ENCODE measurements at places on chromosomes 1 and 21.

DNA sequence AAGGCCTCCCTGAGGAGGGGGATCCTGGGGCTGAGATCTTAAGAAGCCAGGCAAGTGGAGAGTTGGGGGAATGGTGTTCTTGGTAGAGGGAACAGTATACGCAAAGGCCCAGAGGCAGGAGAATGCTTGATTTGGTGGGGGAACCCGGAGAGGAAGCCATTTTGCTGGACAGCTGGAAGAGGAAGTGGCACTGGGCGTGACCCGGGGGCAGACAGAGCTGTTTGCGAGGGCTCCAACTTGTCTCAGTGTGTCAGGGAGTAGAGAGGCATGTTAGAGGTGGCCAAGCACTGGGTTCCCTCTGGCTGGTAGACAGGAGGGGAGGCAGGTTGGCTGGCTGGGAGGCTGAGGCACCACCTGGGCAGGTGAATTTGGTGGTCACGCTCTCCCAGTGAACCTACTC lies 96.3 kb upstream of the ACTL8 start:
- no peak for DNase-seq

DNA sequence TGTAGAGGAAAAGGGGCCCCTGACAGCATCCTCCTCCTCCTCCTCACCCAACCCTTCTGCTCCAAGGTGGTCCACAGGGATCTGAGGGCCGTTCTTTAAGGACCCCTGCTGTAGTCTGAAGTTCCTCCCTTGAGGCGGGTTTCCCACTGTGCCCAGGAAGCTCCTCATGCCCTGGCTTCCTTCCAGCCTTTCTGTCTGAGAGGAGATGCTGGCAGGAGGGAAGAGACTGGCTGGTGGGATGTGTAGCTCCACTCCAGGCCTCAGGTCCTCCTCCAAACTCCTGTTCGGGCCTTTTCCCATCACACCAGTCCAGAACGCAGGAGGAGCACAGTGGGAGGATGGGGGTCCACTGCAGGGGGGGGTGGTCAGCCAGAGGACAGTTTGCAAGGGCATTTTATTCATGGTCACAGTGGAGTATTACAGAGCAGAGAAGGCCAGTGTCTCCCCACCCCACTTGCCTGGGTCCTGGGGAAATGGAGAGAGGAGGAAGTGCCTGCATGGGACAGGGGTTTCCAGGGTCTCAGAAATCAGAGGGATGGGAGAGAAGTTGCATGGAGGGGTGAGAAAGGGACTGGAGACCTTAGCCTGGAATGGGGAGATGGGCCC lies 7.8 kb downstream of the ETV3L start:
- DNase-seq: no peak

GRCh38 chr1:218342091-218342490 lies 3.0 kb upstream of the TGFB2 start:
- DNase-seq: no peak

DNA sequence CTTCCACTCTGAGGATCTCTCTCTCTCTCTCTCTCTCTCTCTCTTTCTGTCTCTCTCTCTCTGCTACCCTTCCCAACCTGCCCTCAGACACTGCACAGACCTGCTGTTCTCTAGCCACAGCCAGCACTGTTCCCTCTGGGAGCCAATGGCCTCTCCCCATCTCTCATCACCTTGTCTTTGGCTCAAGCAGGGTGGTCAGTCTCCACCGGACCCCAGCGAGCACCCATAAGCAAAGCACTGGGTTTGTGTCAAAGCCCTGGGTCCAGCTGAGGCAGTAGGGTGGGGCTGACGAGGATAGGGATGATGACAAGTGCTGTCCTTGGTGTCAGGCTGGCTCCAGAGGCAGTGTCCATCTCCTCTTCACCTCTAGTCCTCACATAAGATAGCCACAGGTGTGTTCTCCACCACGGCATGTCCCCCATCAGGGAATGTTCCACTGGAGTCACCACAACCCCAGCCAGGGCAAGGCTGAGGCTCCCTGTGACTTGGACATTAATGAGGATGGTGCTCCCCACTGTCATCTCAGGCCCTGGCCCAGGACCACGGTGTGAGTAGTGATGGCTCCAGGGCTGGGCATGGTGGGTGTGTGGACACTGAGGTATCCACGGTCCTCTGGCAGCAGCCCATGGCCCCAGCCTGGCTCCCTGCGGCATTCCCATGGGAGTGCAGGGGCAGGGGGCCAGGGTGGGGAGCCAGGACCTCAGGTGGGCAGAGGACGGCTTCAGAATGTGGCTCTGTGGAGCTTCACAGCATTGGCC lies 8.4 kb upstream of the GOLT1A start:
- DNase-seq: no peak

GRCh38 chr1:167173516-167174184 lies 47.0 kb upstream of the POU2F1 start:
- no peak for DNase-seq

DNA sequence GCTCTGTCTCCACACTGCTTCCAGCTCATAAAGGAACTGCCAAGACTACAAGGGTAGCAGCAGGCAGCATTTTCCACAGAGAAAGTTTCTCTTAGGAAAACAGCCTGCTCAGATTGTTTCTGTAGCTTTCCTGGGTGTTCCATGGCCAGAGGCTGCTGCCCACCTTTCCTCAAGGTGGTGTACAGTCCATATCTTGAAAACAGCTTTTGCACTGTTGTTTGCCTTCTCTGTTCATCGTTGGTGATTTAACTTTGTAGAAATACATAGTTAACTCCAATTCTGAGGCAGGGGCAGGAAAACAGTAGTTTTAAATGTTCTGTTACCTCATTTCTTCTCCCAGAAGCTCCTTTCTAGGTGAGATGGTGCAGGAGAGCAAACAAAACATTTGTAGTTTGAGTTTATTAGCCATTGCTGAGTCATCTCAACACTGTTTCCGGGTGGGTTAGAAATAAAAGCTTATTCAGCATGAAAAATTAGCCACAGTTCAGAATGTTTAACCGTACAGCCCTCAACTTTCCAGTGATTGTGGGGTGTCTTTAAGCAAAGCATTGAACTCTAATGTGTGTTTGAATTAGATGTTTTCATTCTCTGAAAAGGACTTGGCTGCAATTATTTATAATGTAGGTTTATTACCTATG lies 41.7 kb downstream of the DIP2A start:
- no peak for DNase-seq

- DNase-seq: no peak
Observed at GRCh38 chr1:4658643-4659628, 4.5 kb downstream of the AJAP1 start.

DNA sequence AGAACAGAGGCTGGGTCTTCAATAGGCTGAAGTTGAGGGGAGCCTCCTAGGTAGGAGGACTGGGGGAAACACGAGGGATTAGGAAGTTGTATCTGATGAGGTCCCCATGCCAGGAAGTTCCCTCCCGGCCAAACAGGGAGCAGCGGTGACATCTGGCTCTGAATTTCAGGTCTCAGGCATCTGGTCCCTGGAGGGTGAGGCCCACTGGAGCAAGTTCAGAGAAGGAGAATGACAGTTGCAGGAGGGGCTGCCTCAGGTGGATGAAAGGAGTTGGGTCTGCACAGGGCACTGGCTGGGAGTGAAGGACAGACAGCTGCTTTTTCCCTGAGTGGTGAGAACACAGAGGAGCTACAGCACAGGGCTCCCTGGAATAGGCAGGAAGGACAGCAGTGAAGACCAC lies 9.1 kb downstream of the TMEM9 start:
- no peak for DNase-seq

DNA sequence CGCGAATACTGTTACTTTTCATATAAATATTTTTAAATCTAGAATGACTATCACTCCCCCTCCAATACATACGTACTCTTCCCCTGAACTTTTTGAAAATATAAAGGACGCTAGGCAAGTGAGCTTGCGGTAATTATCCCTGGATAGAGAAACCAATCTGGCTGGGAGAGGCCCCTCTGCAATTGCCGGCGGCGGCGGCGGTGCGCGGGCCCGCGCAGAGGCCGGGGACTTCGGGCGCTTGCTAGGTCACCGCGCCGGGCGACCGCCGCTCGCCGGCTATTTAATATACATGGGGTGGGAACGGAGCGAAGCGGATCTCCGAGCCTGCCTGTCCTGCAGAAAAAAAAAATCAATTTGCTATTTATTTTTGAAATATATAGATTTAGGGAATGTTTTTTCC lies 416.3 kb upstream of the ESRRG start:
- DNase-seq: no peak

Data from thoracic aorta (tissue), 2 donors.